ENCODE measurements at places on chromosomes 4 and X.

DNA sequence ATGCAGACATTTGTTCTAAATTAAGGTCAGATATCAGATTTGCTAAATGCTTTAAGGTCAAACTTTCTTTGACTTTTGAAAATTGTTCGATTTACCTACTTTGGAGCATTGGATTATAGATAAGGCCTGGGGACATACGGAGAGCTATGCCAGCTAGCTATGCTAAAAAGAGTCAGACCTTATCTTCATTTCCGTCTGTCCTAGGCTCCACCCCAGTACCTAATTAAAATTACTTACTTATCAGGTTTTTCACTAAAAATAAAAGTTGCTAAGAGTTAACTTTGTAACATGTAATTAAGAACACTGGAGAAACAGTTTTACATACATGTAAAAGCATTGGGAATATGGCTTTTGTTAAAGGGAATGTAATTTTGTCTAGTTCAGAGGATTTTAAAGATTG, 7.1 kb upstream of the TMEM35A start:
- no peak for DNase-seq

DNA sequence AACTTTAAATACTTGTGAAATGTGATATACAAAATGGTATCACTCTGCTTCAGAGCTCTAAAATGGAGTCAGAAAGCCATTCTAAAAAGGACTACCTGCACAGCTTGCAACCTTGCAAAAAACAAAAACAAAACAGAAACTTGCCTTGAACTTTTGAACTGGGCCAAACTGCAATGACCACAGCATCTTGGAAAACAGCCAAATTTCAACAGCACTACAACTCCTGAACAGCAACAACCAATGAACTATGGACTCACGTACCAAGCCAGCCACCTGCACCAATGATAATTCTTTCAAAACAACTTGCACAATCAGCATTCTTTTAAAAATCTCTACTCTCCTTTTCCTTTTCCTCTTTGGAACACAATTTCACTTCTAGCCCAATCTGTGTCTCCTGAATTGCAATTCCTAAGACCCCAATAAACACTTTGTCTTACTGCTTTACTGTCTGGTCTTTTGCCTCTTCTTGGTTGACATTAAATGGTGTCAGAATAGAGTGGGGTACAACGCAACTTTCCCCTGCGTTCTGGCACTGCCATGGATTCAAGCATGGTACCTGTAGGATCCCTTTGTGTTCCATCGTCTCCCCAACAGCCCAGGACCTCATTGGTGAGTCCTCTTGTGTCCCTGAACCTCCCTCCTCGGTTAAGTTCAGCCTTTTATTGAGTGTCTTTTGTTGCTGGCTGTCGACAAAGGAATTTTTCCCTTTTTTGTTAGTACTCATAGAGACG, 35.7 kb upstream of the FMR1 start:
- peak; percentile 18 for DNase-seq

DNA sequence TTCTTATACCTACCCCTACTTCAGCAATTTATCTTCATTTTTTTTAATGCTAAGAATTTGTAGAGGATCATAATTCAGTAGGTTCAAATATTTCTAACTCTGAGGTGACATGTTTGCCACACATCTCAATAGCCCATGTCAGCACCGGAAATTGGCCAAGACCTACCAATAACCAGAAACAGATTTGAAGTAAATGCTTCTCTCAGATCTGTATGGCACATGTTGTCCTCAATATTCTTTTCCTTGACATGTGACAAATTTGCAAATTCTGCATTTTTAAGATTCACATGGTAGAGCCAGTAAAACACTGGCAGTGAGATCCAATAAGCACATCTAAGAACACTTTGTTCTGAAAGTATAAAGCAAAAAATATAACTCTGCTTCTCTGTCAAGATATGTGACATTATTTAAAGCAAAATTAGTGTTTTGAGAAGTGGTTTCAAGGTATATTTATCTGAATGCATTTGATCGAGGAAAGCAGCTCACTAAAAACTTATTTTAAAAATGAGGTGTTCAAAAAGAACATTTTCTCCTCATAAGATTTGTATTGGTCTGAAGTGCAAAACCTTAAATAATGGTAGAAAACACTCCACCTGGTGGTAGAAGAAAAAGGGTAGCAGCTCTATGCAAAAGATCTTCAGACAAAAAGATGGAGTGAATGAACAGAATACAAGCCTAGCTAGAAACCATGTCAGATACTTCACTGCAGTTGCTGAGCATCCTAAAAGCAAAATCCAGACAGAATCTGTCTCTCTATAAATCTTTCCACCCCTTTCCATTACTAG, 513.8 kb upstream of the FAM241A start:
- peak; percentile 38 for DNase-seq

DNA sequence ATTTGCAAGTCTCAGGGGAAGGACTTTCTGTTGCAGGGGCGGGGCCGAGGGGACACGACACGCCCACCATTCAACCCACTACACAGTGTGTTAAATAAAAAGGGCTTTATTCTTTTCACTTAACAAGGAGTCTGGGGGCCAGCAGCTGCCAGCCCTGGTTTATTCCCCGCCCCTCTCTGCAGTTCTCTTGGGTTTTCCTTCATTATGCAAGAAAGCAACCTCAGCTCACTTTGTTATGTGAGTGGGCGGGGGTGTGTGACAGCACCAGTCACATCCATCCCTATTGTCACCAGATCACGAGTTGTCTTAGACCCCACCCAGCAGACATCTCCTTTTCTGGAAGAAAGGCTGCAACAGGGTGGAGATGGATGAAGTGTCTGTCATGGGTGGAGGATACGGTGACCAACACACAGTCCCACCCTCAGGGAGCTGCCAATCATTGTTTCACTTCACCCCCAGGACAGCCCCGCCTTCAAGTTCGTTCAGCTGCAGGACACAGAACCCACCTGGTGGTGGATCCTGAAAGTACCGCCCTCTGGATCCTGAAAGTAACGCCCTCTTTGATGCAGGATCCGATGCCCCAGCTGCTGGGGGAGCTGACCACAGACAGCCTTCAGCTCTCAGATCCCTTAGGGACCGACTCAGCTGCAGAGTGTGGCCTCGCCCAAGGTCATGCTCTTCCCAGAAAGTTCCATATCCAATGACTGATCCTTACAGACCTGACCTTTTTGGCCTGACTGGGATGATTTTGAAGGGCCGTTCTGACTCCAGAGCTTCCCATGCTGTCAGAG, 79.6 kb downstream of the SMIM20 start:
- peak; percentile 68 for DNase-seq

Data from fibroblast of mammary gland (primary cell).